ENCODE measurements at places on chromosomes 11 and 22.

DNA sequence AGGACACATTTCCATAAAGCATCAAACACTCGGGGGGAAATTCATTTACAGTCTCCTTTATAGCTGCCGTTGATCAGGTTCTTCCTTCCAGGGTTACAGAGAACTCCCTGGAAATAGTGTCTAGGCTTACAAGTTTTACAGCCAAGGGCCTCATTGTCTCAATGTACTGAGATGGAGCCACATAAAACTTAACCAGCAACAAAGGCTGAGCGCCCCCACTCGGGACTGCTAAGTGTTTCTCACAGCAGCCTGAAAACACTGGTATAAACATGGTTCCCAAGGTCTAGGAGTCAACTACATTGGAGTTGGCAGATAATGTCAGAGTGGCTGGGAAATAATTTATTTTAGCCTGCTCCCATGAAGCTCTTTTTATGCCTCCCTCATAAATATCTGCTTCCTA is 686.2 kb downstream of the OPCML start:
- no peak for DNase-seq

- no peak for DNase-seq
These were observed 318.3 kb downstream of the MN1 start for GRCh38 chr22:27483095-27483785.

GRCh38 chr11:45881708-45882368 is 3.6 kb upstream of the MAPK8IP1 start:
- peak; percentile 63 for DNase-seq

GRCh38 chr11:13952221-13952620 is 10.3 kb upstream of the SPON1 start:
- no peak for DNase-seq

DNA sequence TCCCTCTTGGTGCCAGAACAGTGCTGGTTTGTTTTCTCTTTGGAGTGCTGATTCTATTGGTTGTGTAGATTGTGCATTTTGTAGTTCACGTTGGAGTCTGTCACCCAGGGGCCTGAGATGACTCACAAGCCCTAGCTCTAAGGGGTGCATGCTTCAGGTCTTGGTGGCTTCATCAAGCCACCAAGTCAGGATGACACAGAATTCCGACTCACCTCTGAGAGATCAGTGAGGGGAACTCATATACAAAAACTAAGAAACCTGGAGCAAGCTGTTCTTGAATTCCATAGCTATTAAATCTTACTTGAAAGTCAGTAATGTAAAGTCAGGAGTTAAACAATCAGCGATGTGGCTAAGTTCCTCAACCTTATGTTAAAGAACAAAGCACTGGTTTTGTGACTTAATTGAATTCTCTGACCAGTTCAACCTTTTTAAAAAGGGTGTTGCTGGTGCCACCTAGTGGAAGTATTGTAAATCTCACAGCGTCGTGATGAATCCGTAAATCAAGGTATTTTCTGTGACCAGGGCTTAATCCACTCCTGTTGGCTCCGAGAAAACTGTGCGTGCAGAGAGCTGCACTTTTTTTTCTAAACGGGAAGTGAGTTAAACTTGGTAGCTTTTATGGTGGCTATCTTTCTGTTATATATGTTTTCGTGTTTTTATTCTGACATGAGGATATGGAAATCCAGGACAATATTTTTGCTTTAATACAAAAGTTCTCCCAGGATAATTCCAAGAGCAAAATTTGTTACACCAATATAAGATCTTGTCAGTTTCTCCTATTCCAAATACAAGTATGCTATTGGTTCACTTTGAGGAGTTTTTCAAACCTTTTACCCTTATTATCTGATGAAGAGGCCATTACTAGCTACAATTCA is 14.6 kb downstream of the MMP13 start:
- DNase-seq, result peak; percentile 57

DNA sequence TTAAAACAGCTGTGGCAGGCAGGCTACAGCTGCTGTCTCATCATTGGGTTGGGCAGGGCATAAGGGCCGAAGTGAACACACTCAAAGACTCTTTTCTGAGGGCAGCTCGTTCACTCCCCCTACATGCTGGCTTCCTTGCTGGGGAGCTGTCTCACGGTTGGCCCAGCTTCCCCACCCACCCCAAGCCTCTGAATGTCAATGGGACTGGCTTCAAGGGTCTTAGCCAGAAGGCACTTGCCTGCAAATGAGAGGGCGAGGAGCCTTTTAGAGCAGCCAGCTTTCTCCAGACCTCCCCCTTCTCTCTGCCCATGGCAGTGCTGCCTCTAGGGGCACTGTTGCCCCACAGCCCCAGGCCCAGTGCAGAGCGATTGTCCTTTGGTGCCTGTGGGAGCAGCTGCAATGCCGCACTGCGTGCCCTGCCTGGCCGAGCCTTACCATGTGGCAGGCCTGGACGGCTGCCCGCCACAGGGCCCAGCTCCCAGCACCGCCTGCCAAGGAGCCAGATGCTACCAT is 94.7 kb upstream of the RASSF10 start:
- peak; percentile 88 for DNase-seq

DNA sequence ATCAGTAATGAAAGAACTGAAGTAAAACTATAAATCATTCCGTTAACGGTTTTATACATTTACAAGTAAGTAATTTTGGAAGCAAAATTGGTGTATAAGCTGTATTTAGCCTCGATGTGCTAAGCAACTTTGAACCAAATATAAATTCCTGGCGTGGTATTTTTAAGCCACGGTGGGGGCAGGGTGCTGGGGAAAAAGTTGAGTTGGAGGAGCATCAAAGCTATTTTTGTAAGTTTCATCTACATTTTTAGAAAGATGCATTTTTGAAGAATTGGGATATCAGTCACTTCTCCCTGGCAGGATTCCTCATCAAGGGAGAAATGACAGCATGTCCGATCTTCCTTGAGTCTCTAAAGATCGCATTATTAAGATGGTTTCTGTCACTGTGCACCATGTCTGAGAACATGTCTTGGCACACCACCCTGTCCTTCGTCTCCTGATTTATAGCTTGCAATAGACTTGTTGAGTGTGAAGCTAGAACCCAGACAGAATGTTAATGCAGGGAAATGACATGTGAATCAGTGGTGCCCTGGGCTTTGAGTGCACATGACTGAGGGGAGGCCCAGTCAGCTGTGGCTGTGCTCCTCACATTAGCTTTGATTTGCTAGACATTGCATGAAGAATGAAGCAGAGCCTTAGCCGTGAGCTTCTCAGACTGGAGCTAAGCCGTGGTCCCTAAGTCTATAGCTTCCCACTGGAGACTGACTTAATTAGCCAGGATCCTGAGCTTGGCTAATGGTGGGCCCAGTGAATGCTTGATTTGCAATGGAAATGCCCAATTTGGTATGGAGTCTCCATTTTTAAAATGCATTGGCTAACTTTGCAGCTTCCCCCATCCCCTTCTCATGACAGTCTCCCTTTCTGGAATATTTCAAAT is 127.0 kb downstream of the COMMD9 start:
- no peak for DNase-seq

GRCh38 chr22:27488456-27489177 is 312.9 kb downstream of the MN1 start:
- no peak for DNase-seq
